ENCODE measurements at places on chromosomes 2 and 18.

GRCh38 chr2:145360129-145360790 is 840.3 kb upstream of the ZEB2 start:
- no peak for DNase-seq

DNA sequence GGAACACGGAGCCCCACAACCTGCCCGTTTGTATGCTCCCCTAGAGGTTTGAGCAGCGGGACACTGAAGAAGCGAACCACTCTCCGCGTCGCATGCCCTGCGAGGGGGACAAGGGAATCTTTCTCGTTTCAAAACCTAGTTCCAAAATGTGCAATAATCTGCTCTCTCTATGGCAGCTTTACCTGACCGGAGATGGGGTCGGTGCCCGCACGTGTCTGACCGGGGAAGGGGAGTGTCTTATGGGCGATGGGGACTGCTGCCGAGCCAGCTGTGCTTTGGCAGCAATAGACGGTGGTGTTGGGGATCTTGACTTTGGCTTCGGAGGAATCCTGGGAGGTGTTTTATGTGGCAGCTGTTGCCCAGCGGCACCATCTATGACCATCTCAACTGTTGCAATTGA is 7.9 kb downstream of the TTN start:
- no peak for DNase-seq

GRCh38 chr2:118833716-118834439 is 13.6 kb downstream of the EN1 start:
- DNase-seq, result no peak

DNA sequence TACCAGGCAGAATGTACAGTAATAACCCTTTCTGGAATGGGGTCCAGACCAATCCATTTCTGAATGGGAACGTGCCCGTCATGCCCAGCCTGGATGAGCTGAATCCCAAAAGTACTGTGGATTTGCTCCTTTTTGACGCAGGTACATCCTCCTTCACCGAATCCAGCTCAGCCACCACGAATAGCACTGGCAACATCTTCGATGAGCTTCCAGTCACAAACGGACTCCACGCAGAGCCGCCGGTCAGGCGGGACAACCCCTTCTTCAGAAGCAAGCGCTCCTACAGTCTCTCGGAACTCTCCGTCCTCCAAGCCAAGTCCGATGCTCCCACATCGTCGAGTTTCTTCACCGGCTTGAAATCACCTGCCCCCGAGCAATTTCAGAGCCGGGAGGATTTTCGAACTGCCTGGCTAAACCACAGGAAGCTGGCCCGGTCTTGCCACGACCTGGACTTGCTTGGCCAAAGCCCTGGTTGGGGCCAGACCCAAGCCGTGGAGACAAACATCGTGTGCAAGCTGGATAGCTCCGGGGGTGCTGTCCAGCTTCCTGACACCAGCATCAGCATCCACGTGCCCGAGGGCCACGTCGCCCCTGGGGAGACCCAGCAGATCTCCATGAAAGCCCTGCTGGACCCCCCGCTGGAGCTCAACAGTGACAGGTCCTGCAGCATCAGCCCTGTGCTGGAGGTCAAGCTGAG is 89.6 kb downstream of the SH3BP4 start:
- no peak for DNase-seq

DNA sequence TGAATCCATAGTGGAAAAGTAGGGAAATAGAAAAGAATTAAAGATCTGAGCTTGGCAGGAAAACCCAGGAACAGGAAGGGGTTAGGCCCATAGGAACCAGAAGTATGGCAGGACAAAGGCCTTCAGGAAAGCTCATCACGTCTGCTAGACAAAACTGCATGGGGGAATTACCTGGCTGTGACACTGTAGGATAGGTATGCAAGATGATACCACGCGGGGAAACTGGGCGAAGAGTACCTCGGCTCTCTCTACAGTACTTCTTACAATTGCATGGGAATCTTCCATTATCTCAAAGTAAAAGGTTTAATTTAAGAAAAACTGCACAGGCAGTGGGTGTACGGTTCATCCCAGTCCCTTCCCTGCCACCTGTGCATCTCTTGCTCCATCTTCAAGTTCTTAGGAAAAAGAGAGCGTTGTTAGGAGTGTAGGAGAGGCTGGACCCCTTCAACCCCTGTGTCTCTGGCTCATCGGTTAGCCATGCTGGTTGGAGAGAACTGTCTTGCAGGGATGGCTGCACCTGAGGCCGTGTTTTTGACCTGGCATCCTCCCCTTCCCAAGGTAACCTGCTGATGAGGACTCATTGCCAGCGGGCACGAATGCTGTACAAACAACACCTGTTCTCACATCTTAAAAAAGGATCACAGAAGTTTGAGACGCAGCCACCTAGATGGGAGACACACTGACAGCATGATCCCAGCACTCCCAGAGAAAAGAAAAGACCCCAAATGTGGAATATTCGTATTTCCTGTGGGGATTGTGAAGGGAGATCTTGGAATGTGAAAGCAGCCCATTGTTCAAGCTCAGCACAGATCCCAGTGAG is 120.5 kb upstream of the COPS8 start:
- DNase-seq, result no peak

- no peak for DNase-seq
Measured at GRCh38 chr2:103819599-103819998, 1034.3 kb upstream of the POU3F3 start.

- DNase-seq, result no peak
Measured at GRCh38 chr2:191180713-191181112, 29.9 kb upstream of the STAT4 start.

Measured in HTR-8/SVneo (cell line).